Activated CD8-positive, alpha-beta memory T cell treated with anti-CD3 and anti-CD28 coated beads for 1 hour (primary cell): ENCODE measurements at places on chromosomes 5 and 9.
A peak's percentile ranks its signal among the peaks of the same experiment; 100 is the strongest.

DNA sequence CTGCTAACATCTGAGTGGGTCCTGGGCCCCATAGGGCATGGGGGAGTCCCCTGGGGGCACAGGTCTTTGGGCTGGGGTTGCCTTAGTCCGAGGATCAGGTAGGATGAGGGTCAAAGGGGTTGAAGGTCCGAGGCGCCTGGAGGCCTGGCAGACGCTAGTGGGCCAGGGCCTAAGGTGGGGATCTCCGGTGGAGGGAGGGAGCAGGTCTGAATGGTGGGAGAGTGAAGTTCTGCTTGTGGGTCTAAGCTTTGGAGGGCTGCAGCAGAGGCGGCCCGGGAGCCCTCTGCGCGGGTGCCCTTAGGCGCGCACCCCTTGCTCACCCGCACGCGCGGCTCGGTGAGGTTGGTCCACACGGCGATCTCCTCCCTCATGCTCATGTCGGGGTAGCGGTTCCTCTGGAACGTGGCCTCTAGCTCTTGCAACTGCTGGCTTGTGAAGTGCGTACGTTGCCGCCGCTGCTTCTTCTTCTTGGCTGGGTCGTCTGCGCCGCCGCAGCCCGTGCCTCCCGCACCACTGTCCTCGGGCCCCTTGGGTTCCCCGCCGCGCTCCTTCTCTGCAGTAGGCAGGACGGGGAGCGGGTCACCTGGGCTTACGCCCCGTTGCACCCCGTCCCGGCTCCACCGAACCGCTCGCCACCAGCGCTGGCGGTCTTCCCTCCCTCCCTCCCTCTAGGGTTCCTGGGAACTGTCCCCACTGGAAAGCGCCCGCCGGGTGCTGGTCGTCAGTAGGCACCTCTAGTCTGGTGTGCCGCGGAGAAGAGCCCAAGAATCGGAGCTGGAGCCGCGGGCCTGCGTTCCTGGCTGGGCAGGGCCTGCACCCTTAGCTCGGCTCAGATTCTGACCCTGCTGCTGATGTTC is 2.8 kb downstream of the PITX1 start:
- no peak for DNase-seq

- DNase-seq, result peak; percentile 89
Measured at GRCh38 chr5:163505368-163506094, at the start of gene MAT2B. Gene MAT2B (plus strand): TSS chr5:163505619. CDS start chr5:163505687, 68 bp downstream.

GRCh38 chr5:34047774-34048572 is 5.0 kb upstream of the C1QTNF3 start:
- no peak for DNase-seq

- no peak for DNase-seq
Measured at GRCh38 chr5:136149891-136150290, 17.2 kb downstream of the SMAD5 start.

GRCh38 chr5:126137891-126138280 is 285.3 kb upstream of the GRAMD2B start:
- DNase-seq, result no peak

DNA sequence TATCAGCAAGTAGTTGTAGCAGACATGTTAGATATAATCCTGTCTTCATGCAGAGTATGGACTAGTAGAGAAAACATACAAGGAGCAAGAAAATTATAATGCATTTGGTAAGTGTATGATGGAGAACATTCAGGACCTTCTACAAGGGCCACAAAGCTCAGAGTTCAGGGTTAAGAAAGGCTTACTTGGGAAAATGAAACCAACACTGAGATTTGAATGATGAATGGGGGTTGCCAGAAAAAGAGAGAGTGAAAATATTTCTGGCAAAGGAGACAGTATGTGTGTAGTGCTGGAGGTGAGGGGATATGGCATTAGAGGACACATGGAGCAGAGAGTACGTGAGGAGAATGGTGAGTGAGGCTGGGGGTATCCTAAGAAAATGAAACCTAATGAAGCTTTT is 169.8 kb upstream of the STK32A start:
- DNase-seq, result no peak

GRCh38 chr5:112772124-112772523 is 34.4 kb downstream of the APC start:
- no peak for DNase-seq

DNA sequence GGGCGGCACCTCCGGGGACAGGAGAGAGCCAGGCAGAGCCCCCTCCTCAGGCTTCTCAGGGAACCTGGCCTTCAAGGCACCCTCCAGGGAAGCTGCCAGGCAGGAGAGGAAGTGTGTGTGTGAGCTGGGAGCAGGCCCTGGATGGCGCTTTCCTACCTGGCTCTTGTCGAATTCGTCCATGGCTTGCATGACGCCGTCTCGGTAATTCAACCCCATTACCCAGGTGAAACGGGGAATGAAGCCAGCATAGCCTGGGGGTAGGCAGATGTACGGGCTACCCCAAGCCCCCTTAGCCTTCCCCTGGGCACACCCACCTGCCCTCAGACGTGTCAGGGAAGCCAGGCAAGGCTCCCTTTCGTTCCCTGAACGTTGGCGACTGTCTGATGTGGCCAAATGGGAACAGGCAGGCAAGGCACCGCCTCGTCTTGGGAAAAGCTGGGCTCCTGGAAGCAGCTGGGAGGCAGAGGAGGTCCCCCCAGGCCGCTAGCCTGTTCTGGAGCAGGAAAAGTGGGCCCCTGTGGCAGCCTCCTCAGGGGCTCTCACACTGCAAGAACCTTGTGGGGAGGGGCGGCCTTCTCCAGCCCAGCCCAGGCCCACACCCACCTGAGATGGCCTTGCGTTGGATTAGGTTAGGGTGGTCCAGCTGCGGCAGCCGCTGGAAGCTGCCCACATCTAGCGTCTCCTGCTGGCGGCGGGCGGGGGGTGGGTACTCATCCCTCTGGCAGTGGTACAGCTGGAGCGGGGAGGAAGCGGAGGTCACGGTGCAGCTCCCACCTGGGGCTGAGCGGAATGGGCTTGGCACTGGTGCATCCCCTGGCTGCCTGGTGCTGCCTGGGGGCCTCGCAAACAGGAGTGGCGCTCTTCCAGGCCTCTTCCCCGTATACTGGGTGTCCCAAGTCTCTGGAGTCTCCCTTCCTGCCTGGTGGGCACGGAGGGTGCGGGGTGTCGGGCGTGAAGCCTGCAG is 3.7 kb downstream of the TUBB4B start:
- no peak for DNase-seq

GRCh38 chr5:111528056-111528455 is 15.7 kb upstream of the STARD4 start:
- DNase-seq, result no peak

GRCh38 chr5:134594797-134595457 is 37.7 kb downstream of the SAR1B start:
- no peak for DNase-seq

- no peak for DNase-seq
Measured at GRCh38 chr5:10333154-10334006, 20.1 kb upstream of the MARCHF6 start.

- DNase-seq, result no peak
Measured at GRCh38 chr5:86971034-86971571, 296.6 kb upstream of the RASA1 start.

DNA sequence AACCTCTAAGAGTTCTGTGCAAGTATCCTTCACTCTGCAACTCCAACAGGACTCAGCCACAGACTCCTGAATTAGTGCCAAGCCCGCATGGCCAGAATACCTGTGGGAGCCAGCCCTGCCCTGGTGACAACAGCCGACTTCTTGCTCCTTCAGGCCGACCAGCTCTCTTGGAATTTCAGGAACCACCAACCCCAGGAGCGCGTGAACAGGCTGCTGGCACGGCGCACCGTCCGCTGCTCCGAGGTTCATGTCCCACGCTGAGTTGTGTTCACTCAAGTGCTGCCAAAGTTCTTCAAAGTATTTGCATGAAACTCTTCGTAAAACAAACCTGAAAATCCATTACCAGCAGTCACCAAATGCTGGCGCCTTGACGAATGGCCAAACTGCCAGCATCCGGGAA is 232.8 kb downstream of the NR2F1-AS1 start:
- DNase-seq, result no peak

- DNase-seq, result no peak
Measured at GRCh38 chr5:173604141-173604540, 12.3 kb downstream of the BOD1 start.

DNA sequence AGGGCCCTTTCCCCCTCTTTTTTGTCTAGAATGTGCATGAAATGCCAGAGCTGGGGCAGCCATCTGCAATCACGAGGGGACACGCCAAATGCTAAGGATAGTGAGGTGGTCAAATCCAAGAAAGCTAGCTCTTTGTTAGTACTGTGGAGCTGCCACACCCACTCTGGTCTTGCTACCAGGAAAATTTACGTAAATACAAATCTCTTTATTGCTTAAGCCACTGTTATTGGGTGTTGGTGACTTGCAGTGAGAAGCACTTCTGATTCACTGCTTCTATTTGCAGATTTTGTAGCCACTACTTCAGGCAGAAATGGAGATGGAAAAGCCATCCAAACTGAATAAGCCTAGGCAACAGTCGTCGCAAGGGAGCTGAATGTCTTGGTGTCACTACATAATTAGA is 25.6 kb upstream of the SUSD1 start:
- DNase-seq, result no peak

- no peak for DNase-seq
Measured at GRCh38 chr5:158701406-158702177, 398.1 kb downstream of the EBF1 start.

DNA sequence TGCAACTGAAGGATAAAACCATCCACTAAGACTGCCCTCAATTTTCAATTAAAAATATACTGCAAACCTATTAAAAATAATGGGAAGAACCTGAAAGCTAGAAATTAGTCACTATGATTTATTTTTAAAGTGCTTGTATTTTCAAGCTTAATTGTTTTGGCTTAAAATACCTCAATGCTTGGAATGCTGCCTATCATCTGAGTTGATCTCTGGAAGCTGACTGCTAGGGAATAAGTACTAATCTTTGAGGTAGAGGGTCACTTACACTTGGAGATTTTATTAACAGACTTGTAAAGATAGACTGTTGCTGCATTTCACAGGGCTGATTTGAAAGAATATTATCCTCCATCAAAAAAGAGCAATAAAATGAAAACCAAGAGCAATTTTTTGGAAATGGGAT is 6.2 kb downstream of the PCSK1 start:
- DNase-seq, result no peak

DNA sequence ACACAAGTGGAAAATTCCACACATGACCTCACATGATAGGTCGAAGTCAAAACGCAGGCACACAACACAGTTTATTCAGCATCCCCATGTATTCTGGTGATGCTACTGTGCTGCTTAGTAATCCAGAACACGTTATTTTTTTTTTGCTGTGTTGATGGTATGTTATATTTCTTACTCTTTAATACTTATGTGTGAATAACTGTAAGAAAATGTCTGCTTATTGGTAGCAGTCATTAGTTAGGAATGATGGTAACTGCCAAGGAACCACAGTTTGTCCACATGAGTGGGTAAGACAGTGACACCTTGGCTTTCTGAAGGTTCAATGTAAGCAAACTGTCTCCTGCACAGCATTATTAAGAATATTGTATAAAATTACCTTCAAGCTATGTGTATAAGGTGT is 107.7 kb upstream of the DAPK1 start:
- no peak for DNase-seq

DNA sequence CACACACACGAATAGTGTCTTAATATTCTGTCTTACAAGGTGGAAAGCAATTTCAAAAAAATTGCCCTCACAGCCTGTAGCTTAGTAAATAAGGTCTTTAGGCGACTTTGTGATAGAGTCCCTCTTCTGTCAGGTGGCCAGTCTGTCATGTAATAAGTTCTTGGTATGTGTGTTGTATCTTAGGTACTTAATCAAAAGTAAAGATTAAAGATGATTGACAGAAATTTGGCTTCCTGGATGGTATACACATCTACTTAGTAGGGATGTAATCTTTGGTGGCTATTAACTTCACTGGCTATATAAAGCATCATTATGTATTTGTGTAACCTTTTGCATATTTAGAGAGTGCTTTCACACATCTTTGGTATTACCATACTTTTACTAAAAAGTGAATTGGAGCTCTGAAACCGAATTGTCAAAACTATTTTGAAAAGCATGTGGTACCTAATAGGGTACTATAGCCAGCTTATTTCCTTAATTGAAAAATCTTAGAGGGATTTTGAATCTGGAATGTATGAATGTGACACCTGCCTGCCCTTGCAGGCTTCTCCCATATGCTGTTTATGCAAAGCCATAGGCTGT is 3.4 kb downstream of the G3BP1 start:
- DNase-seq, result no peak

DNA sequence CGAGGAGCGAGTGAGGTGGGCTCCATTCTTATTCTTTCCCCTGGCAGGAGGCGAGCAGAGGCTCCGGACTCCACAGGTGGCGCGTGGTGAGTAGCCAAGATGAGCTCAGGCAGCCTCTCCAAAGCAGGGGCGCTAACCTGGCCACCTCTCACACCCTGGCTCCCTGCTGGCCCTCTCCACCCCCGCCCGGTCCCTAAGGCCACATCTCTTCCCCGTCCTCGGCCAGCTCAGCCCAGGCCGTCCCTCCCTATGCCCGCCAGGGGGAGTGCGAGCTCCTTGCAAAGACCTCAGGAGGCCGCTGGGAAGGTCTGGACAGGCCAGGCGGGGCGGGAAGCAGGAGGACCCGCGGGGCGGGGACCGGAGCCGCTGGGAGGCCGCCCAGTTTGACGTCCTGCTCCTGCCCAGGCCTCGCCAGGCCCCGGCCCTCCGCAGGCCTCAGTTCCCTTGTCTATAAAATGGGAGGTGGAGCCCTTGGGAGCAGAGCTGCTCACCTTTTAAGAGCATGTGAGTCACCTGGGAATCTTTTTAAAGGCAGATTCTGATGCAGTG is 46.3 kb upstream of the GGTA1 start:
- DNase-seq, result no peak
